ENCODE measurements at places on chromosomes 12 and 14.

- DNase-seq, result no peak
Measured at GRCh38 chr12:66137937-66138336, 7.4 kb upstream of the LLPH start.

DNA sequence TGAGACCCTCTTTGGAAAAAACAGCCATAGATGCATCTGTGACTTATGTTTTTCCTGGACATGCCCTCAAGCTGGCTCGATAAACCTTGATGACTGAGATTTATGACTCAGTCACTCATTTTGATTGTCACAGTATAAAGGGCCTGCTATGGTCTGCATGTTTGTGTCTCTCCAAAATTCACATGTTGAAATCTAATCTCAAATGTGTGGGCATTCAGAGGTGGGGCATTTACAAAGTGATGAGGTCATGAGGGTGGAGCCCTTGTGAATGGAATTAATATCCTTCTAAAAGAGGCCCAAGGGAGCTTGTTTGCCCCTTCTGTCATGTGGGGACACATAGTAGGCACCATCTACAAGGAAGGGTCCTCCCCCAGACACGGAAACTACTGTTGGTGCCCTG, 372.9 kb downstream of the APAF1 start:
- DNase-seq, result no peak

- DNase-seq, result peak; percentile 49
Measured at GRCh38 chr14:105076805-105077648, 11.8 kb upstream of the GPR132 start.

DNA sequence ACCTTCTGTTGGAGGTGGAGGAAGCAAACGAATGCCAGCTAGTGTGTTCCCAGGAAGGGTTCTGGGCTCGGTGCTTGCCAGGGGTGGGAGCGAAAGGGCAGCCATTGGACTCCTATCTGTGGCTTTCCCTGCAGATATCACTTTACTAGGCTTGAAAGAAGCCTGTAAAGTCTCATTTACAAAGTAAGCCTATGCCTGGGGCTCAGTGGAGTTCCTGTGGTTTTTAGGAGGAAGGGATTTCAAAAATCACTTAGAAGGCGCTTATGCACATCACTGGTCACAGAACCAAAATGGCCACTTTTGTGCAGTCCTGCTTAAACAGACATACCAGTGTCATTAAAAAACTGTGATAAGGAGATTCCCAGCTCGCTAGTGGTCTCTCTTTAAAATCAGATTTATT, 22.7 kb downstream of the CLMN start:
- DNase-seq, result no peak

GRCh38 chr14:100754020-100754419, 27.3 kb downstream of the DLK1 start:
- DNase-seq, result no peak

All from CD8-positive, alpha-beta T cell (primary cell).